NCI-H1436 treated with DMSO at 0.1 percent for 48 hours (cell line): ENCODE measurements at places on chromosomes 16 and 17.

- DNase-seq = no peak
Observed at GRCh38 chr16:58449768-58450167, 50.2 kb upstream of the NDRG4 start.

DNA sequence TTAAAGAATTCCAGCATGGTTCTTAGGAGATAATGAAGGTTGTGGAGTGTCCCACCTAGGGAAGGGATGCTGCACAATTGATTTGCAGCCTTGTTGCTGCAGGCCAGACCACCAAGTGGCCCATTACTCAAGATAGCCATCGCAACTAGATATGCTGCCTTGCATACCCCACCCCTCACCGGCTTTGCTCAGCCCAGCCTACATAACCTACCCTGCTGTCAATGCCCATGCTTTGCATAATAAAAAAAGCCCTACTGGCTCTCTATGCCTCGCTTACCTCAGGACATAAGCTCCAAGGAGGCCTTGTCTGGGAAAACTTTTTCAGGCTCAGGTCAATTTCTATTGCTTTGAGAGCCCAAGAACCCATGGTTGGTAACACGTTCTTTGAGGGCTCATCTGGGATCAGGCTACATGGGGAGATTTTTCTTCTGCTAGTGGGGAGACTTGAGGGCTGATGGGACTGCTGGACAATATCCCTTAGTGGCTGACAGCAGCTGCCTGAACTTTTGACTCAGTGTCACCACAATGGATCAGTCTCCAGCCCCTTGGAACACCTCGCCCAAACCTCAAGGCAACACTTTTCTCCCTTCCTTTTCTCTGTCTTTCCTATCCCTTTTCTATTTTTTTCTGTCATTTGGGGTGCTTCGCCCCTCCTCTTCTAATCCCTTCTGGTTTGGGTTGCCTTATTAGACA, 38.3 kb downstream of the SCPEP1 start:
- DNase-seq = no peak

DNA sequence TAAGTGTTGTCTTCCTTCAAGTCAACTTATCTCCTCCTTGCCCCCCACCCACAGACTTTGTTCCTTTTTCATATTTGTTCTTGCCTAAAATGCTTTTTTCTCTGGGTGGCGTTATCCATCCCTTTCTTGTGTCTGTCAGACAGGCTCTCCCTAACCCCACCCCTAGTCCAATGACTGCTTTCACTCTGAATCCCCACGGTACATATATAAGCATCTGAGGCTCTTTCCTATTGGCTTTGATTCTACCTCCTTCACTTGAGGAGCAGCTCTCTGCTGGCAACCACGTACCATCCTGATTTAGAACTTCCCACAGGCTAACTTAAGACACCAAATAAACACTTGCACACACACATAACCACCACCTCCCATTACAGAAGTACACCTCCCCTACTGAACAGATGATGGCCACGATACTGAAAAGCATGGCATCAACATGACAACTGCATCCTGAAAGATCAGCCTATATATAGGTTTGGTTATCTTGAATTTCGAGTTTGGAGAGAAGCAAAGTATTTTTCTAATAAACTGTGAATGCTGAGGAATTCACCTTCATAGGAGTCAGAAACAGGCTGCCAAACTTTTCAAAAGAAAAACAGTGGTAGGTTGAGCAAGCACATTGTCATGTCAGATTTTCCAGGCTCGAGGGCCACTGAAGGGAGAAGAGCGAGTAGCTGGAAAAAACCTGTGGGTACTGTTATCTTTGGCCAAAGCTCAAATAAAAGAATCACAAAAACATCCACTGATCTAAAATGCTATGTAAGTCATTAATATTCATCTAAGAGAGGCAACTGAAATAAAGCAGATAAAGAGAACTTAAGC, 24.3 kb downstream of the STAT3 start:
- DNase-seq = no peak

- no peak for DNase-seq
Observed at GRCh38 chr16:75252049-75252864, 833 bp upstream of the BCAR1 start.

GRCh38 chr17:55735731-55736405, 13.2 kb upstream of the TMEM100 start:
- DNase-seq = no peak

DNA sequence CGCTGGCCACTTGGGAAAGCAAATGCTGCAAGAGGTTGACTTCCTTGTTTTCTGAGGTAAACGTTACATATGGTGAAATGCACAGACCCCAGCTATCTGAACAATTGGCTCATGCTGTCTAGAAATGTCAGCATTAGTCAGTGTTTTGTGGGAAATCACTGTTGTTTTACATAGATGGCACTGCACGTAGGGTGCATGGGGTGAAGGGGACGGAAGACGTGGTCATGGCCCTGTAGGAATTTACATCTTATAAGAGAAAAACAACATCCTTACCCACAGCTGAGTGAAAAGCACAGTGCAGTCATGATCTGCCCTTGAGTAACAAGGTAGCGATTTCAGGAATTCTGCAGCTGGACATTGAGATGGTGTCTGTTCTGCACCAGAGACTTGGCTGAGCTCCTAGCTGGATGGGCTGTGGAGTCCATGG, 15.2 kb downstream of the RPTOR start:
- no peak for DNase-seq

DNA sequence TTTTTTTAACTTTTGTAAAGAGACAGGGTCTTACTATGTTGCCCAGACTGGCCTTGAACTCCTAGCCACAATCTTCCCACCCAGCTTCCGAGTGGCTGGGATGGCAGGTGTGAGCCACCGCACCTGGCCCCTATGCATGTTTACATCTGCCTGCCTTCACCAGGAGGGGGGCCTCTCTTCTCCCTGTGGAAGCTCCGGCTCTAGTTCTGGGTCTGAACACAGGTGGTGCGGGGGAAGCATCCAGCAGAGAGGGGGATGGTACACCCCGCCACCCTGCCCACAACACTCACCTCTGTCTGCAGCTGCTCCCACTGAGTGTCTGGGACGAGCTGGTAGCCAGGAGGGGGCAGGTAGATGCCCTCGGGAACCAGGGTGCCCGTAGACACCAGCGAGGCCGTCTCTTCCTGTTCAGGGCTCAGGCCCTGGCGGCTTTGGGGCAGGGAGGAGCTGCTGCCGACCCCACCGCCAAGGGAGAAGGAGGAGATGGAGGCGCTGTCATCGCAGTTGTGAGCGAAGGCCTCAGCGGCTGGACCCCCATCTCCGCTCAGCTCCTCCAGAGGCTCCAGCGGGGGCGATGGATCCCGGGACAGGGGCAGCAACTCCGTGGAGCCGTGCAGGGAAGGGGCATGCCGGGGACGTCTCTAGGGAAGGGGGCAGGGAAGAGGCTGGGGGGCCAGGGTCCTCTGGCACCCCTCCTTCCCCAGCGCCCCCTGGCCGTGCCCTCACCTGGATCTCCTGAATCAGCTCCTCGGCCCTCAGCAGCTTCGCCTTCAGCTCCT, 10.9 kb downstream of the RABEP2 start:
- DNase-seq = no peak

DNA sequence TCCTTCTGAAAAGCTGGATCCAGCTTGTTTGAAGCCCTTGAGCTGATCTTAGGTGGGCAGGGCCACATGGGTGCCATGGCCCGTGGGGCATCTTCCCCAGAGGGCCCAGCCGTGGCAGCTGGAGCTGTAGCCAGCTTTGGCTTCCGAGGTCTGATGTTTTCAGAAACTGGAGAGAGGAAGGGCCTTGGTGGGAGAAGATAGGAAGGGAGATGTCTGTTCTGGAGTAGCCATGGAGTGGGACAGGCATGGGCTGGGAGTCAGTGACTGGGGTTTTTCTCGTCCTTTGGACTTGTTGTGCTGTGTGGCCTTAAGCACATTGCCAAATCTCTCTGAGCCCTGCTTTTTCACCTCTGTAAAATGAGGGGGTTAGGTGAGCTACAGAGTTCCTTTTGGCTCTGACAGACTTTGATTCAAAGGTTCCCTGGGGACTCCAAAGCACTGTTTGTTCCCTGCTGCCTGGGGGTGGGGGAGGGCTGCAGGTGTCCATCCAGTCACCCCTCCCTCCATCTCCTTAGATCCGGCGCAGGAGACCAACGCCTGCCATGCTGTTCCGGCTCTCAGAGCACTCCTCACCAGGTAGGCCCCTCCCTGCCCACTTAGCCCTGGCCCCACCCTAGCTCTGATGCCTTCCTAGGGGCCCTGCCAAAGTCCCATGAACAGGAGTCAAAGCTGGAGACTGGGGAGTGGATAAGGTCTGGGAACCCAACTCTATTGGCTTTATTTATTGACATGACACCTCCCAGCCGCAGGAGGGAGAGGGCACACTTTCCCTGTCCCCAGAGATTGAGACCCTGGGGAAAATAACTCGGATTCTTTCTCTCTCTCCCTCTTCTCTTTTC, 2.1 kb downstream of the PPP1R1B start:
- DNase-seq = peak; percentile 77

DNA sequence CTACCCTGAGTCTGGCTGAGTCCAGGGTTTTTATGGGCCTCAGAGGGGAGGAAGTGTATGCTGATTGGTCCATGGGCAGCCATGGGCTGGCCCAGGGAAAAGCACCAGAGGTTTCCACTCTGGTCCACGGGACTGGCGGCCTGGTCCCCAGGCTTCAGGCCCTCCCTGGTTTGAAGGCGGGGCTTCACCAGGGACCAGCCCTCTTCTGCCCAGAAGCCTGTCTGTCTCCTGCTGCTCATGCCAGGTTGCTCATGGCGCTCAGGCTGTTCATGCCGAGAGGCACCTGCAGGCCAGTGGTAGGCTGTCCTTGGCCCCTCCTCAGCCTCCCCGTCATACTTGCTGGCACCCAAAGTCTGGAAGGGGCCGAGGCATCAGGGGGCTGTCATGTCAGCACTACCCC, 45.0 kb upstream of the CLEC19A start:
- DNase-seq = no peak

- DNase-seq = no peak
Observed at GRCh38 chr16:8963010-8963820, 491 bp downstream of the USP7 start.
